ENCODE measurements at places on chromosomes 2 and 18.

DNA sequence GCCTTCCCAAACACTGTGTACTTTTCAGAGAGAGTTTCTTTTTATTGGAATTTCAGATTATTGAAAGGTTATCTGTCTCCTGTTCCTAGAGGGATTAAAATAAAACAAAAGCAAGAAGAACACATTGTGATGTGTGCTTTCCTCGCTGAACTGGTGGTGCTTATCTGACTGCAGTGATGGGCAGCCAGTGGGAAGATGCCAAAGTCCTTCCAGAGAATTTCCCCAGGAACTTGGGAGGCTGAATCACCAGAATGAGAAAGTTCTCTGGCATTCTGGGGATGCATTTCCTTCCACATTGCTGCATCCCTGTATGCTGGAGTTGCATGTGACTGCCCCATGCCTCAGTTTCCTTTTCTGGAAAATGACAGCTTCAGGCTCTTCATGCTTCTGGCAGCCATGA is 53.9 kb upstream of the SEC11C start:
- no peak for DNase-seq

DNA sequence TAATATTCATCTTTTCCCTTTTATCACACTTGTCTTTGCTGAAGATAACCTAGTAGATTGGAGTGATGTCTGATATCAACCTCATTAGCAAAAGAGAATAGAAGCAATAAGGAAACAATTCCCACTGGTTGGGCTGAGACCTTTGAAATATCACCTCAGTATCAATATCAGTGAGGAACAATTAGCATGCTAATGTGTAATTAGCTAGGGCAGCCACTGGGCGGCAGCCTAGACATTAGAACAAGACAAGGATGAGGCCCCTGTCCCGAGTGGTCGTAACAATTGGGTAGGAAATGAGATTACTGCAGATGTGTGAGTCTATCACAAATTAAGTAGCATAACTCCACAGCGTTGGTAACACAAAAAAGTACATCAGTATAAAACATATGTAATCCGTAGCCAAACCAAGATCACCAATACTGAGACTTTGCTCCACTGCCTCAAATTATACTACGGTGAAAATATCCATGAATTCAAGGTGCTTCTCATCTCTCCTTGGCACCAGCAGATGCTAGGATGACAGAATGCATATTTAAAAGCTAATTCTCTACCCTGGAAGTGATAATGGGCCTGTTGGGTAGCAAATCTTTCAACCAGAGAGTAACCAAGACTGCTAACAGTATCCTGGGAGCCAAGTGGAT is 99.1 kb downstream of the ALPK2 start:
- DNase-seq = peak; percentile 44

GRCh38 chr2:118250001-118250400 is 161.7 kb downstream of the INSIG2 start:
- DNase-seq = no peak

DNA sequence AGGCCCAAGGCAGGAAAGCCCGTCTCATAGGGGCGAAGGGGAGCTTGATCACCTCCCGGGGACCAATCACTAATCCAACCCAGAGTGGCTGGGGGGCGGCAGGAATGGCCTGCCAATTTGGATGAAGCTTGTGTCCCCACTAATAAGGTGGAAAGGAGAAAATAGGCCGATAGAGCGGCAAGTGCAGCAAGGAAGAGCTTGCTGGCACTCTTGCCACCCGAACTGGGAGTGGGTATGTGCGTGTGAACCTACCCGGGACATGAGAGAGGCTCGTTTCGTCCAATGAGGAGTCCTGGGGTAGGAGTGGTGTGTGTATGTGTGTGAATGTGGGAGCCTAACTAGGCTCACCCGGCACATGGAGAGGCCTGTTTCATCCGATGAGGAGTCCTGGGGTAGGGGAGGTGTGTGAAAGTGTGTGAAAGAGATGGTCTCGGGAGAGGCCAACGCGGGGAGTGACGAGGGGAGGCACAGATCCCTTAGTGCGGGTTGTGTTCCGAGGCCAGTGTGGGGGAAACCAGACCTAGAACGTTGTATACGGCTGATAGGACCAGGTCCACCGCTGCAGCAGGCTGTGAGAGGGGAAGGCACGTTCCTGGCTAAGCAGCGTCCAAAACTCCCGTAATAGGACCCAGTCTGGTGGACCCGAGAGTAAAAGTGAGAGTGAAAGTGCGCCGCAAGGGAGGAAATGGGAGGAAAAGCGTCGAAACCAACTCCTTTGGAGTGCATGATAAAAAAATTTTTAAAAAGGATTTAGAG is 47.1 kb upstream of the SELENOI start:
- DNase-seq = no peak

DNA sequence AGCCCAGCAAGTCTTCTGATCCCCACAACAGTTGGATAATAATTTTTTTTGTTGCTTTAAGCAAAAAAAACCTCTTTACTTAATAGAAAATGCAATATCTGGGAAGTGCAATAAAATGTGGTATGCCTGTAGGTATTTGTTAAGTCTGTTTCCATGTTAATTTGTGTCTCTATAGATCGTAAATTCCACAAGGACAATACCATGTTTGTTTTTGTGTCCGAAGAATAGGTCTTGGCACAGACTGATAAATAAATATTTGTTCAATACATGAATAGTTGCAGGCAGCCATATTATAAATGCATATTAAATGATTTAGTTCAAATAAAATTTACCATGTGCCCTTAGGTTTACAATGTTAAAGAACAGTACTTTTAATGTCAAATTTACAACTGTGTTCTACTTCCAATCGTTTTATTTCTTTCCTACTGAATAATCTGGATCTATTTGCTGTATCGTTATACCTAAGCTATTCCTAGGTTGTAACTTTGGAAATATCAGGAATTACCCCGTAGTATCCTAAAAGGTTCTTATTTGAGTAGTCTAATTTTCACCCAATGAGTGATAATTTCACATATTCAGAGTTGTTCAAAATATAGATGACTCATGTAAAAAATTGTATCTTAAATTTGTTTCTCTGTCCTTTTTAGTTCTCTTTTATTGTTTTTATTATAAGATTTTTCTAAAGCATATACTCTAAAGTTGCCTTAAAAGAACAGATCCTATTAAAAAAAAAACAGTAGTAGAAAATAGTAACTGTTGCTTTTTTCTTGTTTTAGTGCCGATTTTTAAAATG is 151.8 kb downstream of the EHBP1 start:
- no peak for DNase-seq

DNA sequence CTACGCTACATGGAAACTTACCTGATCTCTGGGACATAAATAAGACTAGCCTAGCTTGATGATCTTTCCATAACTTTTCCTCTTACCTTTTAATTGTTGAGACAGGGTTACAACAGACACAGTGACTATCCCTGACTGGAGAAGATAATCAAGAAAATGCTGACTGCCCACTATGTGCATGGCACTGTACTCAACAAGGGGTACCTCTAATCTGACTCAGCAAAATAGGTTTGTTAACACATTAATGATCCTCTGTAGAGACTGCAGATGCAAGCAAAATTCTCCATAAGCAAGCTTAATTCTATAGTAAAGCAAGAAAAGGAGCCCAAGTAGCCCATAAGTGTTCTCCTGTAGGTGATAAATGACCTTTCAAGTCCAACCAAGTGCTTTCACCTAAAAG is 25.5 kb downstream of the ACVR1C start:
- no peak for DNase-seq

DNA sequence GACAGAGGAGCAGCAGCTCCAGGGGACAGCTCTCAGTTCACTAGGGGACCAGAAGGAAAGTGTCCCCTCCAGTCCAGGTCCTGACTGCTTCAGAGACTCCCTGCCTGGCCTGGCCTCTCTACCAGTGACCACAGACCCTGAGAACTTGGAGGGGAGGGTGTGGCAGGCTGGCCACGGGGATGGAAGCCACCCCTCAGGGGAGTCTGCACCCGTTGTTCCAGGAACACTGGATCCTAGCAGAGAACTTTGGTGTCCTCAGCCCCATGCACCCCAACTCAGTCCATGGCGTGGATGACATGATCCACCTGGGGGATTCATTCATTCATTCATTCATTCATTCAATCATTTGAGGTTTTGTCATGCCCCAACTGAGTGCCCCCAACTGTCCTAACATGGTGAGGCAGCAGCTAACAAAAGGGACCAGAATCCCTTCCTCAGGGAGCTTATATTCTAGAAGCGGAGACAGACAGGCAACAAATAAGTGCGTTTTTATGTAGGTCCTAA is 31.9 kb downstream of the MYO7B start:
- no peak for DNase-seq

GRCh38 chr2:137254052-137254451 is 488.7 kb downstream of the THSD7B start:
- DNase-seq = no peak

GRCh38 chr2:215529271-215529670 is 93.4 kb upstream of the FN1 start:
- DNase-seq = no peak

DNA sequence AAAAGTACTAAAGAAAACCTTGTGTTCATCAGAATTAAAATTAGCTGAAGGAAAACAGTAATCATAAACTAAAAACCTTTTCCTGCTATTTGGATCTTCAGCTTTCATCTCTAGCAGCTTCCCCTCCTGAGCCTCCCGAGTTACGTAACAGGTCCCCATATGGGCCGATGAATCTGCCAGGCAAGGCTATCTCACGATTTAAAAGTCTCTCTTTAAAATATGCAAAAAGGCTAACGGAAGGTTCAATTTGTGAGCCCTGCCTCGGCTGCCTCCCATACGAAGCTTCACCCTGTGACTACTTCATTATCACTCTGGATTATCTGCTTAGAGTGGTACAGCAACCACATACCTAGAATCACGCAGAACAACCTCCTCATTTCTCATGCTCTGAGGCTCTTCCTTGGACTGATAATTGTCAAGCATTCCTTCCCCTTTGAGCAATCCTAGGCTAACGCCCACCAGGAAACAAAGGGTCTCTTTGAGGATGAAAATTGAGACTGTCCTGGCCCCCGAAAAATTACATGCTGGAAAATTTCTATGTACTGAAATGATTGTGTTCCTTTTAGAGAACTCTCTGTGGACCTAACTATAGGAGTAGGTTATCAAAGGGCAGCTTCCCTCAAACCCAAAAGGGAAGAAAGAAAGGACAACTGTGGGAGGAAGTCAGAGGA is 147.4 kb downstream of the ZEB2 start:
- no peak for DNase-seq

- DNase-seq = no peak
These were observed 64.5 kb downstream of the RRM2 start for GRCh38 chr2:10186868-10187535.
